ENCODE measurements at places on chromosomes 5 and 9.

DNA sequence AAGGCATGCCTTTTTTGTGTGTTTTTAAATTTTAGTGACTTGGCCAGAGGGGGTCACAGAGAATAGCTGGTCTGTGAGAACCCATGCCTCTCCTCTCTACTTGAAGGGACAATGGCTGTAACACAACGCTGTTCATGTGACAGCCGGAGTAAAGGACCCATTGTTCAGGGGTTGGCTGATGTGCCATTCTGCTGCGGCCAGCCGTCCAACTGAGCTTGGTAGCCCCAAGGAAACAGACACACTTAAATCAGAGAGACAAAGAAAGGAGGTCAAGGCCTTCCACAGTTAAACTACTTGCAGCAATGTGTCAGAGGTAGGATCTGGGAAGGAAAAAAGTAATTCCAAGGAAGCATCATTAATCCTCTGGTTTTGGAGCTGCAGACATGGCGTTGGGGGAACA, 8.1 kb downstream of the MEGF10 start:
- no peak for DNase-seq

GRCh38 chr9:37187713-37188439, 67.5 kb downstream of the ZCCHC7 start:
- no peak for DNase-seq

DNA sequence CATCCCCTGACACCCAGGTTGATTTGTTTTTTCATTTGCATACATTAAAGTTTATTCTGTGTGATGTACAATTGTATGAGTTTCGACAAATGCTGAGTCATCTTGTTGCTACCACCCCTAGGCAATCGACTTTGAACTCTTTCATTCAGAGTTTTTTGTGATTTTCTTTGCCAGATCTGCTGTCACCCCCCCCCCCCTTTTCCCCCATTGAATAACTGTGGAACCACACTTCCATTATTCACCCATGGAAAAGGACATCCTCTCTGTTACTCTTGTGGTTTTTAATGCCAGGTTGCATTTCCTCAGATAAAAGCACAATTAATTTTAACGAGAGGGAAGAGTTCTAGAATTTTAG, 13.7 kb upstream of the FAM120AOS start:
- no peak for DNase-seq

DNA sequence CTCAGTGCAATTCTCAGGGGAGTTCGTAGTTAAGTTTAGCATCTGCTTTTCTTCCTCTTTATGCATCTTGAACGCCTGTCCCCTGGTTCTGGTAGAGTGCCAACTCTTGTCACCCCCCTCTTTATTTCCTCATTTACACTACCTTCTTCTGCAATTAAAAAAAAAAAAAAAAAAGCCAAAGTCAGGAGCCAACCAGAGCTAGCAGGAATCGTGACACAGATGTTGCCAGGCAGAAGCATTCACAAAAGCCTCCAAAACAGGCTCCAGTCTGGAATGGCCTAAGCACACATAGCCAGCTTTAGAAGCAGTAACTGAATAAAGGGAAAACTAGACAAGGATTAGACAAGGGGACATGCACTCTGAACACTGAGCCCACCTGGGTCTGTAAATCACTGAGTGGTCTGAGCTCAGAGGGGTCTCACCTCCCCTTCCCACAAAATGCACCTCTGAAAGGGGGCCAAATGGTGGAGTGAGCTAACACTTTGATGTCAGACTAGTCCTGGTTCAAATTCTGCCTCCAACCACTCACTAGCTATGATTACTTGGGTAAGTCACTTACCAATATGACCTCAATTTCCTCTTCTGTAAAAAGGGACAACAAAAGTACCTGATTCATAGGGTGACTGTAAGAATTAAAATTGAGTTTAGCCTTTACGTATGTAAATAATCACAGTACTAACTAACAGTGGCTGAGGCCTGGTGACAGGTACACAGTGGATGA, 2.0 kb downstream of the CD74 start:
- DNase-seq: peak; percentile 28

- no peak for DNase-seq
These were observed 408.1 kb downstream of the MAT2B start for GRCh38 chr5:163913548-163913947.
